ENCODE measurements at places on chromosomes 13 and 19. TPM values are rescaled to one million over a fixed set of nuclear protein-coding genes. Genes with fewer than 3 reads are reported as not detected.
A peak's percentile ranks its signal among the peaks of the same experiment; 100 is the strongest.

DNA sequence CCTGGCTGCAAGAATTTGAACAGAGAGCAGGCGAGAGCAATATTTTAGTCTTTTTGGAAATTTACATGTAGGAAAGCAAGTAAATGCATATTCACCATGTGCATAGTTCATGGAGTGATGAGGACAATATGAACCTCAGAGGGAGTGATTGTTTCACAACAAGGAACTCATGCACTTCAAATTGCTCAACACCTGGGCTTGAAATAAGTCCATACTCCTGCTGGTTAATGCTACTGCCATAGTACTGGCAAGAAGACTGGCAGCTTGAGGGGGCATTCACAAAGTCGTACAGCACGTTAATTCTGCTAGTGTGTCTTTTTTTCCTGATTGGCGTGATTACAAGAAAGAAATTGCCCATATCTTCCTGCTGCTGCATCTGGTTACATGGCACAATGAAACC lies 267.6 kb downstream of the PCDH17 start:
- DNase-seq: no peak

- no peak for DNase-seq
Measured at GRCh38 chr19:5316138-5316537, 24.5 kb downstream of the PTPRS start.

GRCh38 chr13:57409656-57410055 lies 221.9 kb upstream of the PCDH17 start:
- no peak for DNase-seq

- no peak for DNase-seq
Measured at GRCh38 chr13:73913079-73913740, 221.0 kb downstream of the KLF12 start.

DNA sequence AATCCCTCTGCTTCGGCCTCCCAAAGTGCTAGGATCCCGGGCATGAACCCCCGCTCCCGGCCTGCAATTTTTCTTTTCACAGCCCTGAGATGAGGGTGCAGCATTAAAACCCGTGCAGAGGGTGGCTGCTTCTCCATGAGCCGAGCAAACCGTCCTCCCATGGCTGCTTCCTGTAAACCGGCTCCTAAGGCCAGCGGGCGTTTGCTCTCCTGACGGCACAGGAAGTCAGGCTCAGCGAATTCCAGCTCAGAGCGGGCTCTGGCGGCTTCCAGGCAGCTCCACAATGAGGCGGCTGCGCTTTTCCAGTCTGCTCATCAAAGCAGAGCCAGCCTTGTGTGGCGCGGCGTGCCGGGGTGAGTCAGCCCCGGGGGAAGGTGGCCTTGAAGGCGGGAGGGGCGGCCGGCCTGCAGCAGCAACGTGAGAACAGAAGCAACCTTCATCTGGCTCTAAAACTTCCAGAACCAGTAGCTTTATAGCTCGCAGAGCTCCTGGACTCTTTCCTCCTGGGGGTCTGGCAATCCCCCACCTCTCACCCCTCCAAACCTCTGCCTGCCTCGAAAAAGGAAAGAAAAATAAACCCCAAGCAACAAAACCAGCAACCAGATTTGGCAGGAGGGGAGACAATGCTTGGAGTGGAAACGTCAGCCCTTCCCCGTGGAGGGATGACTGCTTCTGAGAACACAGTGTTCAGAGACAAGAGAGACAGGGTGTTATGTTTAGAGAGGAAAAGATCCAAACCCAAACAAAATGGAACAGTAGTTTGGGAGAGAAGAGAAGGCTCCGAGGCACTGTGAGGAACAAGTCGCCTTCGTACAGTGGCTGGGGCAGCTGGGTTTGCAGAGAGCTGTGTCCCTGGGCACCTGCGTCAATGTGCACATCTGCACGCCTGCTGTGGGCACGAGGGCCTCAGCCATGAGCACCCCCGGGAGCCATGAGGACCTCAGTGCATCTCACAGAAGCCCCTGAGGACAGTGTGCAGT lies 67.8 kb downstream of the GADD45B start:
- peak; percentile 84 for DNase-seq

DNA sequence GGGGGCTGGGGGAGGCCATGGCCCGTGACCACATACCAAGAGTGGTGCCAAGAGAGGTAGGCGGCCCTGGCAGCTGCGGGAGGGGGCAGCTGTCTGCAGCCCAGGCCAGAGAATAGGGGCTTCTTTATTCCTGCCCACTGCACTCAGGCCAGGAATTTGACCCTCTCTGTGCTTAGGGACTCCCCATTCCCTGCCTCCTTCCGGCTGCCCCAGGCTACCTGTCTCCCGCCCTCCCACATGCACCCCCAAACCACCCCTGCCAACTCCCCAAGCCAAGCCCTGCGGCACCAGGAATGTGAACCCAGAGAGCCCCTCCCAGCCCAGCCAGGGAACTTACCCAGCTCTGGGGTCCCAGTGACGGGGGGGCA lies 687 bp downstream of the PLEKHA4 start:
- DNase-seq: no peak

- DNase-seq: no peak
Measured at GRCh38 chr19:5091018-5091683, 122.2 kb downstream of the KDM4B start.

DNA sequence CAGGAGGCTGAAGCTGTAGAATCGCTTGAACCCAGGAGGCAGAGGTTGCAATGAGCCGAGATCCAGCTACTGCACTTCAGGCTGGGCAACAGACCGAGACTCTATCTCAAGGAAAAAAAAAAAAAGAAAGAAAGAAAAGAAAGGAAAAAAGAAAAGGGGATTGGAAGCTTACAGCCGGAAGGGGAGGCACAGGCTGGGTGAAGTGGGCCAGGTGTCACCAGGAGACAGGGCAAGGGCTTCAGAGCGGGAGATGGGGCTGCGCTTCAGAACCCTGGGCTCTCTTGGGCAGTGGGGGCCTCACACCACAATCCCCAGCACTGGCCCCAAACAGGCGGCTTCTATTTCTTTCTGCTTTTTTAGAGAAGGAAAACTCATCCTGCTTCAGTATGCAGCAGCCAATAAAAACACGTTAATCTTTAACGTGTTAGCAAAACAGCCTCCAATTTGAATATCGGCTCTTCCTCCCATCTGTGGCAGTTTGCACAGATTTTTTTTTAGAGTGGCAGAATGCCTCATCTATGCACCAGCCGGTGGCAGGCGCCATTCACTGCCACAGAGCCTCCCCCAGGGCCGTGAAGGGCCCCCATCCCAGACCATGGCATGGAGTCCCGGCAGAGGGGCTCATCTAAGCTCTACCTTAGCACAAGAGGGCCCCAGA lies 46.6 kb upstream of the C19orf12 start:
- no peak for DNase-seq

- DNase-seq: no peak
Measured at GRCh38 chr13:95275322-95276036, 25.8 kb downstream of the ABCC4 start.

DNA sequence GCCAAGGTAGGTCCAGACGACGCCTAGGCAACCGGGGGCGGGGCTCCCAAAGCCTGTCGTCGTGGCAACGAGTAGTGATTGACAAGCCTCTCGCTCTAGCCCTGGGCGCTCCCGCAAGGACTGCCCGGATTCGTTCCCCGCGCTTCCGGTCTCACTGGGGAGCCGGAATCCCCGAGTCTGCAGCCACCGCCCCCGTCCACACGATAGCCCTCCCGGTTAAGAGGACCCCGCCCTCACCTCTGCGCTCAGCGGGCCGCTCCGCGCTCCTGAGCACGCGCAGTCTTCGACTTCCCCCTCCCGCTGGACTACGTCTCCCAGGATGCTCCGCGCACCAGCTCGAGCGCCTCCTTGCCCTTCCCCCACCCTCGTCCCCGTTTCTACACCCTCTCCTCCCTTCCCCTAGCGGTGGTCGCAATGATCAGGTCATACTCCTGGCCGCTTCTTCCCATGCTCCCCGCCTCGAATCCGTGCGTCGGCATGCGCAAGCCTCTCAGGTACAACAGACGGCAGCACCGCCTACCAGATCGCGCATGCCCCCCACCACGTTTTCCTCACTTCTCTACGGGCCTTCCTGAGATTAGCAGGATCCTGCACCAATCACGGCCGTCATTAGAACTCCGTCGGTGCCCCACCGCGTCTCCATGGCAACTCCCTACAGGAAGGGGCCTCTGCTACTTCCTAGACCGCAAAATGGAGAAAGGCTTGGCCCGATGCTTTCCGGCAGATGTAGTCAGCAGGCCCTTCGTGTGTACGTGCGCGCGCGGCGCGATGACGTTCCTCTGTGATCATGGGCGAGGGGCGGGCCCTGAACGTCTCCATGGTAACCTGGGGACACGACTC lies at the start of gene MZF1:
Gene MZF1 (minus strand): TSS at position 518 of the 840 bp plus-strand sequence. CDS start 1,946 bp downstream, outside the sequence.
- peak; percentile 98 for DNase-seq

- DNase-seq: no peak
Measured at GRCh38 chr13:113359571-113359970, 4.4 kb downstream of the GRTP1 start.

GRCh38 chr19:4548238-4548584 lies 8.4 kb upstream of the LRG1 start:
- no peak for DNase-seq

DNA sequence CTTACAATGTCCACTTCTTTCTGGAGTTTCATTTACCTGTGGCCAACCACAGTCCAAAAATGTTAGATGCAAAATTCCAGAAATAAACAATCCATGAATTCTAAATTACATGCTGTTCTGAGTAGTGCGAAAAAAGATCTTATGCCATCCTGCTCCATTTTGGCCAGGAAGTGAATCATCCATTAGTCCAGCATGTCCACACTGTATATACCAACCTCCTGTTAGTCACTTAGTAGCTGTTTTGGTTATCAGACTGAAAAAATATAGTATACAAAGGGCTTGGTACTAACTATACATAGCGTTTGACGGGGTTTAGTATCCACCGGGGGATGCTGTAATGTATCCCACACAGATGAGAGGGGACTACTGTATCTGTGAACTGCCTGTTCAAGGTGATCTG lies 618.0 kb upstream of the ARGLU1 start:
- no peak for DNase-seq

DNA sequence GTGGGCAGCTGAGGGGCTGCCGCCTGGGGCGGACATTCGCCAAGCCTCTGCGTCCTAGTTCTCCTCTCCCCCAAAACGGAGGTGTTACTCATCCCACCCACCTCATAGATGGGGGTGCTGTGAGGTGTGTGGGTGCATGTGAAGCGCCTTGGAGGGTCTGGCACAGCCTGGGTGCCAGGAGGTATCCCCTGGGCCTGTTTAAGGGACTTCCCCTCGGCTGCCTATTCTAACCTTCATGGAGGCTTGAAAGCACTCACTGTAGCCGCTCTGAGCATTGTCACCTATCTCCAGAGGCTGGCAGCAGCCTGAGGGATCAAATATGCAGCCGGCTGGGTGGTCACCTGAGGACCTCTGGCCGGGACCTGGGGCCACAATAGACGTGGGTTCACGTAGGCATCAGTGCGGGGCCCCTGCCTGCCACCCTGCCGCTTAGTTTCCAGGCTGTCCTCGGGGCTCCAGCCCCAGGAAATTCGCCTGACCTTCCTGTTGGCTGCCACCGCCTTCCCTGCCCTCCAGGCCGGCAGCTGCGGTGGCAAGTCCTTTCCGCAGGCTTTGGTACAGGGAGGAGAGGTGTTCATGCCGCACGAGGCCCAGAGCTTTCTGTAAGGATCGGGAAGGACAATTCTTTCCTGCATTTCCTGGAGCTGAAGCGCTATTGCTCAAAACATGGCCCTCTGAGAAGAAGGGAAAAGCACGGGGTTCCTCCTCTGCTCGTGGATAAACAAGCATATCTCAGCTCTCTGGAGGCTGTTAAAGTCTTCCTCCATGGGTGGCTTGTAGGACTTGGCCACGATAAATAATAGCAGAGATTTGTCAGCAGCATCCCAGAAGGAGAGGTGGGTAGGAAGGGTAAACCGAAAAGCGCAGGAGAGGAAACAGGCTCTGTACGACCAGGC lies 4.6 kb downstream of the COL4A2 start:
- no peak for DNase-seq

DNA sequence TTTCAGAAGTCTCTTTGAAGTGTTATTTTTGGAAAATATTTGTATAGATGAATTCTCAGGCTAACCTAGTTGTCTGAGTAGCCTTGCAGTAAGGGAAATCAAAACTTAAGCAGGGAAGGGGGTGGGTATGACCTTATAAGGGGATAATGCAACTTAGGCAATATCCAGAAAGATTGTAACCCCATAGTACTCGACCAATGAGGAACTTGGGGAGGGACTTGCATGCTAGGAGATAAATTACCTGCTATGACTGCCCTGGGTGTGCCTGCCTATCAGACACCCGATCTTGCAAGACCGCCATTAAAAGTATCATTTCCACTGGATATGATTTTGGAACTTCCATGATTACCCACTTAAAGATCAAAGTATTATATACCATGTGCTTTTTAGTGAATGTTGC lies 23.0 kb upstream of the RFXAP start:
- DNase-seq: no peak

GRCh38 chr19:21680671-21681070 lies 86.7 kb downstream of the ZNF100 start:
- DNase-seq: no peak

GRCh38 chr13:79194272-79194671 lies 211.8 kb downstream of the RBM26 start:
- DNase-seq: no peak

GRCh38 chr13:112127564-112128330 lies 60.8 kb downstream of the SOX1 start:
- DNase-seq: no peak

DNA sequence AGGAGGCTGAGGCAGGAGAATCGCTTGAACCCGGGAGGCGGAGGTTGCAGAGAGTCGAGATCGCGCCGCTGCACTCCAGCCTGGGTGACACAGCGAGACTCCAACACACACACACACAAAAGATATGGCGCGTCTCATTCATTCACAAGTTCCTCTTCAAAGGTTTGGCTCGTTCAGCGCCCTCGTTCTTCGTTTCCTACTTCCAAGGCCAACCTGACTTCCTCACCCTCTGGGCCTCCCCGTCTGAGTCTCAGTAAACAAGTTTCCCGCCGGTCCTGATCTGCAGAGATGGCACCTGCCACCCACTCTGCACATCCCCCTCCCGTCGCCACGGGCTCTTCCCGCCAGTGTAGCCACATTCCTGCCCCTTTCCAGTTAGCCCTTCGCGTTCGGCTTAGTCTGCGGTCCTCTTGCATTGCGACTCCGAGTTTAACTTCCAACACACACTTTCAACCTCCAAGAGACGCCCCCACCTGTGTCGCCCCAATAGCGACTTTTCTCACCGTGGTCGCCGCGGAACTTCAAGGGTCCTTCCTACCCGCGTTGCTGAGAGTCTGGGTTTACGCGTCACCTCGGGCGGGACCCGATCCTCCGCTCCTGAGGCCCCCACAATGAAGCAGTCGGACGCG lies 1.3 kb upstream of the BSG start:
- DNase-seq: peak; percentile 41

GRCh38 chr13:25816239-25816638 lies 235.6 kb downstream of the SHISA2 start:
- no peak for DNase-seq

- DNase-seq: no peak
Measured at GRCh38 chr19:4327877-4328242, 10.8 kb downstream of the STAP2 start.

- no peak for DNase-seq
Measured at GRCh38 chr13:51152701-51153100, 41.6 kb upstream of the C13orf42 start.

PRODH2 gene
- not detected for total RNA-seq

ZNF491 gene
- total RNA-seq: not detected

CELF5 gene
- 0.38 TPM for total RNA-seq

KIR3DL2 gene
- total RNA-seq: not detected

WASF3 gene
- total RNA-seq: 13.0 TPM

KASH5 gene
- 0.26 TPM for total RNA-seq

ZGLP1 gene
- total RNA-seq: 8.2 TPM

CXCL17 gene
- total RNA-seq: not detected

GGN gene
- 0.74 TPM for total RNA-seq

KLHL1 gene
- total RNA-seq: not detected

PCDH17 gene
- total RNA-seq: 40.2 TPM

HSH2D gene
- total RNA-seq: not detected

ZNF575 gene
- 2.3 TPM for total RNA-seq

CYP4F11 gene
- not detected for total RNA-seq

LGALS14 gene
- total RNA-seq: not detected

NCR1 gene
- total RNA-seq: not detected

Measured in endothelial cell (in vitro differentiated cells).